ENCODE measurements at places on chromosomes 4 and X. TPM values are rescaled to one million over a fixed set of nuclear protein-coding genes. Genes with fewer than 3 reads are reported as not detected.

DNA sequence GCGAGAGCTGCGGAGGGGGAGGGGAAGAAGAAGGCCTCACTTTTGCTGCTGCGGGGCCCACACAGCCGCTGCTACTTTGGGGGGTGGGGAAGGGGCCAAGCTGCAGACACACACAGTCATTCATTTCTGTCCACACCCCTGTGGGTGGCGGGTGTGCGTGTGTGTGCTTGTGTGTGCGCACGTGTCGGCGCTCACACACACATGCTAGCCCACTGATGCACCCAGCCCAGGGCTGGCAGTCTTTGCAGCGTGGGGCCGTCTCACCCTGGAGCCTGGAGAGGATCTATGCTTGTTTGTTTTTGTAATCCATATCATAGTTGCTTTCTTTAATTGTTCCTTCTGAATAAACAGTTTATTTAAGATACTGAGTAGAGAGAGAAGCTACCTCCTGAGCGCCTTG is 4.0 kb downstream of the DUSP9 start:
- DNase-seq, result no peak

- no peak for DNase-seq
Observed at GRCh38 chr4:26736621-26737020, 124.0 kb upstream of the STIM2 start.

GRCh38 chr4:164224871-164225270 is 529.1 kb upstream of the SMIM31 start:
- DNase-seq, result peak; percentile 53

DNA sequence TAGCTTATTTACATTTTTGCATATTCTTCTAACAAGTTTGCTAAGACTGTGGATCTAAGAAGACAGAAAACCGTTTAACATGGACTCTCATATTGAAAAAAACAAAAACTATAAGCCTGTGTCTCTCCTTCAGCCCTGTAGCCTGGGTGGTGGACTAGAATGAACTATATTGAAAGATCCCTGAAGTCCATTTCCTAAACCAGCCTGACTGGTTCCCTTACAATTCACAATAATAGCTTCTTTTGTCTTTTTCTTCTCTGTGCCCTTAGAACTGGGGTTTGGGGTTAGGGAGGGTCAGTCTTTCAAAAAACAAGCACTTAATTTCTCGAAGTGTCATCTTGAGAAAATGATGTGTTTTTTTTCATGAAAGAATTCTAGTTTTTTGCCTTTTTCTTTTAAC is 59.0 kb downstream of the GSTCD start:
- no peak for DNase-seq

- DNase-seq, result no peak
Observed at GRCh38 chr4:86033171-86033570, 326.7 kb downstream of the MAPK10 start.

- DNase-seq, result no peak
Observed at GRCh38 chr4:165191814-165192499, 15.4 kb upstream of the KLHL2 start.

- DNase-seq, result no peak
Observed at GRCh38 chr4:161629694-161630441, 533.9 kb downstream of the FSTL5 start.

GRCh38 chr4:10123227-10124101 is 6.9 kb upstream of the WDR1 start:
- DNase-seq, result peak; percentile 67

DNA sequence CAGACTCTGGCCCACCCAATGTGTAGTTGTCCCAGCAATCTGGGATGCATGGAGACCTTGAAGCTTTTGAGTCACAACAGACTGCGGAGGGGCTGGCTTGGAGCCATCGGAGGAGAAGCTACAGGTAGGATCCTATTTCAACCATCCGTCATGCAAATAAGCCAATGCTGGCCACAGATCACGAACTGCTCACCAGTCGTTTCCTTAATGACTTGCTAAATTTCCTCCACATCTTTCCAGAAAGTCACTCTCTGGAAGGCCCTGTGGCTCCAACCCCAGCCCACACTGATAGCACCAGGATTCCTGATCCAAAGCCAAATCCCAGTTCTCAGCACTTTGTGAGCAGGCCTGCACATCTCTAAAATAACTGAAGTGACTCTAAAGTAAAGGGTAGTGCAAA is 321.3 kb downstream of the RAB28 start:
- DNase-seq, result no peak

- peak; percentile 50 for DNase-seq
Observed at GRCh38 chr4:170374770-170375169, 285.0 kb upstream of the AADAT start.

DNA sequence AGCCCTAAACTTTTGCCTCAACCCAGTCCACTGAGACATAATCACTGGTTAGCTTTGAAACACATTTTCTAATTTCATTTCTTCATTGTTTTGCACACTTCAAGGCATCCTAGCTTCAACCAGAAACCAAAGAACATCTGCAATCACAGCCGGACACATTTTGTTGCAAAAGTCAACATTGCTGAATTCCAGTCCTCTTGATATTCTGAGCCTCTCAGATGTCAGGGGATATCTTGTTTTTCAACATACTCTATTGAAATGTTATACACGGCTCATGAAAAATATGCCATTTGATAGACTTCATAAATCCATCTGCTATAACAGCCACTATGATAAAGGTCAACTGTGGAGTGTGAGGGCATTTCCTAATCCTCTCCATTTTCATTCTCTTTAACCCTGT is 241.6 kb upstream of the PUDP start:
- DNase-seq, result no peak

GRCh38 chrX:40938423-40938822 is 146.8 kb upstream of the USP9X start:
- DNase-seq, result no peak

DNA sequence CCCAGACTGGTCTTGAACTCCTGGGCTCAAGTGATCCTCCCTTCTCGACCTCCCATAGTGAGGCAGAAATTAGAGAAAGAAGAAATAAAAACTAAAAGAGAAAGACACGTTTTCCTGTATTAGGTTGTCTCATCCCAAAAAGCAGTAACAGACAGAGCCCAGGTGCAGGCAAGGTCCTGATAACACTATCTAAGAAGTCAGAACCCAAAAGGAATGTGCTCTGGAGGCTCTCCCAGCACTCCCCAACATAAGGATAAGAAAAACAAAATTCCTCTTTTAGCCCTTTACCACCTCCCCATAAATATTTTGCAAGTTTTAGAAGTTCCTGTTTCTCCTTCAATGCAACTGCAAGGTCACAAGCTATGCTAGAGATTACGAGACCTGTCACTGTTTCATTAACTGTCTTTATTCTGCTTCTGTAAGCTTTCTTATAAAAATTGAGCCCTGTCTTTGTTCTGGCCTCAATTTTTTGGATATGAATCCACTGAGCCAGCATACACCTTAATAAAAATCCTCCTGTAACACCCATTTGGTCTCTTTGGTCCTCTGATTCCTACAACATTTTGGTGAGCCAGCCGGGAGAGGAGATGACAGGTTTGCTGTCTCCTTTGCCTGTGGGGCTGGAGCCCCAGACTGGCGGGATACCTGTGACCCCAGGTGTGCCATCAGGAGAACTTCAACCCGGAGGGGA is 25.9 kb downstream of the LIAS start:
- DNase-seq, result no peak

DNA sequence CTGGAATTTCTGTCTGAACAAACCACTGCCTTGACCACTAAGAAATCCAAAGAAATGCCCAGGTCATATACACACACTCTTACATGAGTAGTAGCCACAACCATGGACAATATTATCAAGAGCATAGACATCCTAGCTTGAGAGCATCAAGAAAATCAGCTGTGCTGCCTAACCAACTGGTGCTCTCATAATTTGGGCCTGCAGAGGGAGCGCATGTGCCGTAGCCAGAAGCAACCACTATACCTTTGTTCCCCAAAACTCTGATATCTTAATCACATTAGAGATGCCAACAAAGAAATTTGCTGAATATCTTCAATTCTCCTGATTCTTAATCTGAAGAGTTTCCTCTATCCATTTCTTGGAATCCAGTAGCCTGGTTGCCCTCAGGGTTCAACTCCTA is 163.6 kb downstream of the ZNF674 start:
- peak; percentile 47 for DNase-seq

DNA sequence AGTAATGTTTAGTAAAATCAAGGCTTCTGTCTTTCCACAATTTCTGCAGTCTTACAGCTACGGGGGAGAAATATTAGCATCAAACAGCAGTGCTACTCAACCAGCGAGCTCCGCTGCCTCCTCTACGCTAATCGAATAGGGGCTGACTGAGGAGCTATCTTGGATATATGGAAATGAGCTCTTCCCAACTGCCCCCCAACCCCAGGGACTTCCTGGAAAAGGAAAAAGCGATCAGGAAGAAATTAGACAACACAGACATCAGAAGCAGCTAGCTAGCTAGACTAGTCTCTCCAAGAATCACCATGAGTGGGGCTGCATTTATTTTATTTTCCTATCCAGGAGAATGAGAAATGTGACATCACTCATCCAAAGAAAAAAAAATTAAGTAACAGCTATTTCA is 7.6 kb downstream of the NKX6-1 start:
- peak; percentile 58 for DNase-seq

DNA sequence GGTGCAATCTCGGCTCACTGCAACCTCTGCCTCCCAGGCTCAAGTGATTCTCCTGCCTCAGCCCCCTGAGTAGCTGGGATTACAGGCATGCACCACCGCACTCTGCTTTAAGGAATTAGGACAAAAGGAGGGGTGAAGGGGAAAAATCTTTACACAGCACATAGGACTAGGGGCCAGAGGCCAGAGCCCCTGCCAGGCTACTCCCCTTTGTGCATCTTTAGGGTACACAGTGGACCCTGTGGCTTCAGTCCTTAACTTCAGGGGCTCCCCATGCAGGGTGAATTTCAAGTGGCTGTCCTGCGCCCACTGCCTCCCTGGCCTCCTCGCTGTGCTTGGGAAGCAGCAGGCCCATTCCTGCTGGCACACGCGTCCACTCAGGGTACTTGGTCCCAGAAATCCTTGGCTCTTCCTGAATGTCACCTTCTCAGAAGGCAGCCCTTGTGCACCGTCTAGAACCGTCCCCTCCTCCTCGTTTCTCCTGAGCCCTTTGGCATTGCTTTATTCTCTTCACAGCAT is 138.9 kb upstream of the PSAPL1 start:
- DNase-seq, result peak; percentile 70

GRCh38 chr4:48879561-48880442 is 26.8 kb downstream of the OCIAD2 start:
- DNase-seq, result peak; percentile 13

DNA sequence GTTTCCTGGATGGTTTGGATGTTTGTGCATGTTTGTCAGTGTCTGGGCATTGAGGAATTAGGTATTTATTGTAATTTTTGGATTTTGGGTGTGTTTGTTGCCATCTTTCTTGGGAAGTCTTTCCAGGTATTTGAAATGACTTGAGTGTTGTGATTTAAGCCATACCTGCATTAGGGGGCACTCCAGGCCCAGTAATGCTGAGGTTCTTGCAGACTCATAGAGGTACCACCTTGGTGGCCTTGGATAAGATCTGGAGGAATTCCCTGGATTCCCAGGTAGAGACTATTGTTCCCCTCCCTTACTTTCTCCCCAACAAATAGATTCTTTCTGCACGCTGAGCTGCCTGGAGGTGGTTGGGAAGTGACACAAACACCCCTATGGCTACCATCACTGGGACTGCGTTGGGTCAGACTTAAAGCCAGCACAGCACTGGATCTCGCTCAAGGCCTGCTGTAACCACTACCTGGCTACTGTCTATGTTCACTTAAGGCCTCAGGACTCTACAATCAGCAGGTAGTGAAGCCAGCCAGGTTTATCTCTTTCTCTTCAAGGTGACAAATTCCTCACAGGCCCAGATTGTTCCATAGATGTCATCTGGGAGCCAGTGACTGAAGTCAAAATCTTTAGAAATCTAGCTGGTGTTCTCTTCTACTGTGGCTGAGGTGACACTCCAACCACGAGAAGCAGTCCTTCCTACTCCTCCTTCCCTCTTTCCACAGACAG is 643.6 kb downstream of the PDHA2 start:
- DNase-seq, result peak; percentile 12

- DNase-seq, result no peak
Observed at GRCh38 chr4:80333121-80333520, 2.4 kb upstream of the CFAP299 start.

Gene VCX2
- not detected for total RNA-seq

Gene GAR1
- total RNA-seq, result 10.2 TPM

Gene NAP1L3
- total RNA-seq, result 88.5 TPM

Gene PTCHD1
- total RNA-seq, result 0.03 TPM

Gene HOPX
- 2.8 TPM for total RNA-seq

Gene EVC2
- total RNA-seq, result 6.1 TPM

Gene GJB1
- not detected for total RNA-seq

Gene GAB1
- 31.3 TPM for total RNA-seq

Gene DMRTC1
- not detected for total RNA-seq

Gene GAGE2A
- total RNA-seq, result not detected

Gene KCNE5
- 1.3 TPM for total RNA-seq
